ENCODE measurements at places on chromosomes 6 and 20.
A peak's percentile ranks its signal among the peaks of the same experiment; 100 is the strongest.

- DNase-seq = peak; percentile 40
These were observed 424.6 kb upstream of the PTCHD4 start for GRCh38 chr6:48535582-48536009.

DNA sequence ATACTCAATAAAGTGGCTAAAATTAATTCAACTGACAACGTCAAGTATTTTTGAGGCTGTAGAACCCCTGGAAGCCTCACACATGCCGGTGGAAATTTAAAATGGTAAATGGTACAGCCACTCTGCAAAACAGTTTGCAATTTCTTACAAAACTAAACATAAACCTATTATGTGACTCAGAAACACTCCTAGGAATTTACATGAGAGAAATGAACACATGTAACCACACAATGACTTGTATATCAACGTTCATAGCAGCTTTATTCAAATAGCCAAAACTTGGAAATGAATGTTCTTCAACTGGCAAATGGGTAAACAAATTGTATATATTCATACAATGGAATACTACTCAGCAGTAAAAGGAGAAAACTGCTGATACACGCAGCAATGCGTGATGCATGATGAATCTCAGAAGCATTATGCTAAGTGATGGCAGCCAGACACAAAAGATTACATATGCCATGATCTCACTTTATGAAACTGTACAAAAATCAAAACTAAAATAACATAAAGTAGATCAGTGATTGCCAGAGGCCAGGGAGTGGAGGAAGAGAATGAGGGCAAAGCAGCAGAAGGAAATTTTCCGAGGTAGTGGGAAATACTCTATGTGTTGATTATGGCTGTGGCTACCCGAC lies 112.5 kb downstream of the FAM50B start:
- no peak for DNase-seq

DNA sequence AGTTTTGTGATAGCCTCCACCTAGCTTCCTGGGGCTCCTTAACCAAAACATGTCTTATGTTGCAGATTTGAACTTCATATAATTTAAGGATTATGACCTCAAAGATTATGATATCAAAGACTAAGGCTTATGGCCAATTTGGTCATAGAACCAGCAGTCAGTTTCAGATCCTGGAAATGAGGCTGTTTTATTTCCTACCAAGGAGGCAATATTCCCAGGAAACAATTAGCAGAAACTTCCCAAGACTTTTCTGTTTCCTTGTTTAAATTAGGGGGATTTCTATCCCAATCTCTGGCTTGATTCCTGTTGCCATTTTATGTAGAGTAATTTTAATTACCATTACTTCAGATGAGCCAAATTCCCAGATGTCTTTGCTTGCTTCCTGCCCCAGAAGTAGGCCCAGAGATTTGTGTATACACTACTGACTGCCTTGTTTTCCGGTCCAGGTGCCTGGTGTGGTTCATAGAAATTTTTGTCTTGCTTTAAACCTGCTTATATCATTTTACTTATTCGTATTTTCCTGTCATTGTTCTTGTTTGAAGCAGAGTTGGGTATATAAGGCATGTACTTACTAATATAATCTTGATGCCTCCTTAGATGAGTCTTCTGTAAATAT lies 119.2 kb upstream of the TMEM170B start:
- DNase-seq = no peak

GRCh38 chr6:119497988-119498727 lies 148.6 kb upstream of the MAN1A1 start:
- no peak for DNase-seq

DNA sequence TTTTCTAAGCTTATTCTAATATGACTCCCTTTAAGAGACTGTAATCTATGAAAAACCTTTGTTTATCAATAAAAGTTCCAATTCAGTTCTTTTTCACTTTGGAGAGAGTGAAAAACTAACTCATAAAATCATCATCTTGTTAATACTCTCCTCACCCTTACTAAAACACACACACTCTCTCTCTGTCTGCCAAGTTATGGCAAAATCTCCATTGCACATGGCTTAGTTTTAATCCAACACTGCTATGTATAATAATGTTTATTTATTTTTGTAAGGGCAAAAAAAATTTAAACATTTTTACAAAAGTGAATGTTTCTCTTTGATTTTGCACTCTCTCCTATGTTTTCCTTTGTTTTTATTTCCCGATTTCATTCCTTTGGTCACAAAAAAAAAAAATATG lies 253.2 kb downstream of the BMP7 start:
- DNase-seq = no peak

Data from brain microvascular endothelial cell (primary cell).